ENCODE measurements at places on chromosomes 16 and 17.

DNA sequence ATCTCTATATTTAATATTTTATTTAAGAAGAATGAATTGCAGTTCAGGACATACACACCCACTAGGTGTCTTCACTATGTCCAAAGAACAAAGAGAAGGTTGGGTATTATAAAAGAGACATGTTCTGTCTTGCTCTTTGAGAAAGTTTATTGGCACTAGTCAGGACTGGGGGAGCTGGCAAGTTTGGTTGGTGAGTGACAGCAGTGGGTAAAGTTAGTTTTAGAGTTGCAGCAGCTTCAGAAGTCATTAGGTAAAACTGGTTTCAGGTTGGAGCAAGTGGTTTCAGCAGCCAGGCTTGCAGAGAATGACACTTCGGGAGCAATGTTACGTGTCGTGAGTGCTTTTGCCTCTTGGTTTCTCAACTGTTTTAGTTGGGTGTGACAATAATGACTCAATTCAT, 142.2 kb upstream of the HS3ST3A1 start:
- no peak for DNase-seq

DNA sequence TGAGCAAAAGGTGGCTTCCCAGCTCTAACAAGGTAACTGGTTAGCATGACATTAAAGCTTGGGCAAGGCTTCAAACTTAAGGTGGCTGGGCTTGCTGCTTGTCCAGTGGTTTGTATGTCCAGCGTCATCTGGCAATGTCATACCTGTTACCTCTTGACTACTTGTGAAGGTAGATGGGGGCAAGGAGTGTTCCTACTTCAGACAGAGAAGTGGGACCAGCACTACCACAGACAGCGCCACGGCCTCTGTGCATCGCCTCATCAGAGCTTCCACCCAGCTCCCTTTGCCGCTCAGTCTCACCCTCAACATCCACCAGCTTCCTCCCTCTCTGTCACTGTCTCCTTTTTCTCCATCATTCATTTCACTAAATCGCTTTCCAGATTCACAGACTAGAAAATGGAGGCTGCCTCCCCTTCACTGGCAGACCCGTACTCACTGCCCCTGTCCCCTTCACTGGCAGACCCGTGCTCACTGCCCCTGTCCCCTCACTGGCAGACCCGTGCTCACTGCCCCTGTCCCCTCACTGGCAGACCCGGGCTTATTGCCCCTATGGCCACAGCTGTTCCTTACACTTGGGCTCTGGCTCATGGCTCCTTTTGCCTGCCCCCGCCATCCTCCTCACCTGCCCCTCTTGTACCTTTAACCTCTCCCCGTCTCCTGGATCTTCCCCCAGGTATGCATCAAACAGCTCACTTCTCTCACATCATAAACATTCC, 14.8 kb downstream of the CYB5D2 start:
- no peak for DNase-seq

DNA sequence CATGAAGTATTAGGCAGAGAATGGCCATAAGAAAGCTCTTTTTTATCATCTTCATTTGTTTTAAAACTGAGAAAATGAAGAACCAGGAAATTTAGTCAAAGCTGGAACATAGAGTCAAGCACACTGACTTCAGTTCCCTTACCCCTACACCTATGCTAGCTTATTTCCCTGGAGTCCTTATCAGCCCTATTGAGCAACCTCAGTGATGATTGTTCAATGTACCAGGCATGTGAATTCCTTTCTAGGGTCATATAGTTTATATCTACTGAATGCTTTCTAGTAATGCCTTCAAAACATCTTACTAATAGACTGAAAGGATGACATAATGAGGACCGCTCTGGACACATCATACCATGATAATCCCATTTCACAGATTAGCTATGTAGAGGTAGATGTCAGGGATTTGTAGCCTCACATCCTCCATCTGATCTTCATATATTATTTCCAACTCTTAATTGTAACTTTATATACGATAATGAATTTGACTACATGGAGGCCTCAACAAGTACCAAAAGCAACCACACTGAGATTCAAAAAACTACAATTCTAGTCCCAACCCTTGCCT, 460.4 kb upstream of the DYNLRB2 start:
- no peak for DNase-seq

DNA sequence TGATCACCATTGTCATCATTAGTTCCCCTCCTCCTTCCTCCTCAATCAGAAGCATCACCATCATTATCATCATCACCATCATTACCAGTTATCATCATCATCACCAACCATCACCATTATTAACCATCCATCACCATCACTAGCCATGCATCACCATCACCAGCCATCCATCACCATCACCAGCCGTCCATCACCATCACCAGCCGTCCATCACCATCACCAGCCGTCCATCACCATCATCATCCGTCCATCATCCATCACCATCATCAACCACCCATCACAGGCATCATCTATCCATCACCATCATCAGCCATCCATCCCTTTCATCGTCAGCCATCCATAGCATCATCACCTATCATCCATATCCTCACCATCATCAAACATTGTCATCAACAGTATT, 382.0 kb downstream of the CPPED1 start:
- no peak for DNase-seq

DNA sequence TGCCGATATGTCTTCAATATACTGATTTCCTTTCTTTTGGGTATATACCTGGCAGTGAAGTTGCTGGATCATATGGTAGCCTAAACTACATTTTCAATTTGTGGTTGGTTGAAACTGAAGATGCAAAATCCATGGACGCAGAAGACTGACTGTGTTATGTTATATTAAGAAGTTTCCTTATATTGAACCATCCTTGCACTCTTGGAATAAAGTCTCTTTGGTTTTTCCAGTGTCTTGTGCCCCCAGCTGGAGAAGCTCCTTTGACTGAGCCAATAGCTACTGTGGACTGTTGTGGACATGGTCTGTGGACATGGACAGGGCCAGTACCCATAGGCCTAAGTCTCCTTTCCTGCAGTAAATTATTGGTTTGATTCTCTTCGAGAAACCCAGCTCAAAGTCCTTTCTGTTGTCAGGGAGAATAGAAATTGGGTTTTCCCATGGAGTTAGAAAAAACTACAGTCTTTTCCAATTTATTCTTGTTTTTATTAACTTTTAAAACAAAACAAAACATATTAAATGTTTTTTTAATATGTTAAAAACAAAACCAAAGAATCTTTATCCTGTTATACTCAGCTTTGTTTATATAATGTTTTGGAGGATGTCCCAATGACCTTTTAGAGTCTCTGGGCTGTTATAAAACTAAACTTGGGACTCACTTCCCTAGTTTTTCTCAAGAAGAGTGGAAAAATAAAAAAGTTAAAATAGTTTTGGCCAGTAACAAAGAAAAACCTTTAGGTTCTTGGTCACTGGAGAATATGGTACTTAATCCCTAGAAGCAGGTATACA, 15.2 kb upstream of the IL34 start:
- no peak for DNase-seq

GRCh38 chr17:1995907-1996799, 29.0 kb downstream of the RTN4RL1 start:
- no peak for DNase-seq

- DNase-seq: no peak
These were observed 16.7 kb downstream of the IL34 start for GRCh38 chr16:70662991-70663523.

DNA sequence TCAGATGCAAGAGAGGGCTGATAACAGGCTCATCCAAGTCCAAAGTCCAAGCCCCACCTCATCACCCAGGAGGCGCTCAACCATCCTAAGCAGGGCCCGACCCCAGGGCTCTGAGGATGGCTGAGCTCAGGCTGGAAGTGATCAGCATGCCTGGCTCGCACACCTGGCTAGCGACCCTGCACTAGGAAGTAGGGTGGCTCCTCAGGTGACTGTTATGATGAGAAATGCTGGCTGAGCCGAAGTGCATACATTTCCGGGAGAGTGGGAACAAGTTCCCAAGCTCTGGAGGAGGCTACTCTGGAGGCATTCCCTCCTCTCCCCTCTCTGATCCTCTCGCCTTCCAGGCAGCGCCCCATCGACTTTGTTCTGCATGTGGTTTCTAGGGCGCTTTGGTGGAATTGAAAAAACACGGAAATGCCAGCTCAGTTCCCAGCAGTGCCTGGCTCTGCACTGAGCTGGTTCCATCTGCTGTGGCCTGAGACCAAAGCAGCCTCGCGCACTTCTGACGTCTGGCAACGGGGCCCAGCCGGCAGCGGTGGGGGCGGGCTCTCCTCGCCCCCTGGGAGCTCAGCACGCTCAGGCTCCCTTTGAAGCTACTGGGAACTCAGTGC, 130.3 kb downstream of the IRF8 start:
- peak; percentile 2 for DNase-seq

- peak; percentile 39 for DNase-seq
These were observed 3.4 kb upstream of the ZNF423 start for GRCh38 chr16:49859125-49859811.

- no peak for DNase-seq
These were observed 525 bp downstream of the CD2BP2 start for GRCh38 chr16:30354423-30355143.

DNA sequence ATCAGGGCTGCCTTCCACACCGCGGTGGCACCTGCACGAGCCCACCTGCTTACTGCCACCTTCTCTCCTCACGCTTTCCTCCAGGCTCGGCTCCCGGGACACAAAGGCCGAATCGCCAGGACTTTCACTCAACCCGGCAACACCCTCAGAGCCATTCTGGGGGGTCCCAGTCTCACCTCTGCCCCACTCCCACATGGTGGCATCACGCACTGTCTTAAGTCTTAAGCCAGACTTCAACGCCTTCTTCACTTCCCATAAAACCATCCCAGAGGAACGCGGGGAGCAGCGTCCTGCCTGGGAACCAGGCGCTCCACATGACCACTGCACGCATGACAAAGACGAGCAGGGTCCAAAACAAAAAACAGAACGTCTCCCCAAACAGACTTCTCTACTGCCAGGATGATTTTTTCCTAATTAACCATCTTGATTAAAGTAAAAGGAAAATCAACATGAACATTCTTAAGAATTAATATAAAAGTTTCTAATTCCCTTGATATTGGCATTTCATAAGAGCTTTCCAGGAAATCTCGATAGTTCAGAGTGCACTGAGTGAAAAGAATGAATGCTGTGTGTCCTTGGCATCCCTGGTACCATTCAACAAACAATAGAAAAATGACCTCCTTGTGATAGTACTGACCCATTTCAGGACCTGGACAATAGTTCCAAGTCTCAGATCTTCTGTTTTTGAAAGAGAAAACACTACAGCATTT, 2.6 kb downstream of the CANT1 start:
- DNase-seq: no peak

- no peak for DNase-seq
These were observed 102.7 kb downstream of the SDK2 start for GRCh38 chr17:73541561-73541981.

GRCh38 chr16:86739808-86740207, 161.5 kb downstream of the FOXL1 start:
- DNase-seq: no peak

- no peak for DNase-seq
These were observed 440.2 kb downstream of the KCNJ2 start for GRCh38 chr17:70609566-70609965.

DNA sequence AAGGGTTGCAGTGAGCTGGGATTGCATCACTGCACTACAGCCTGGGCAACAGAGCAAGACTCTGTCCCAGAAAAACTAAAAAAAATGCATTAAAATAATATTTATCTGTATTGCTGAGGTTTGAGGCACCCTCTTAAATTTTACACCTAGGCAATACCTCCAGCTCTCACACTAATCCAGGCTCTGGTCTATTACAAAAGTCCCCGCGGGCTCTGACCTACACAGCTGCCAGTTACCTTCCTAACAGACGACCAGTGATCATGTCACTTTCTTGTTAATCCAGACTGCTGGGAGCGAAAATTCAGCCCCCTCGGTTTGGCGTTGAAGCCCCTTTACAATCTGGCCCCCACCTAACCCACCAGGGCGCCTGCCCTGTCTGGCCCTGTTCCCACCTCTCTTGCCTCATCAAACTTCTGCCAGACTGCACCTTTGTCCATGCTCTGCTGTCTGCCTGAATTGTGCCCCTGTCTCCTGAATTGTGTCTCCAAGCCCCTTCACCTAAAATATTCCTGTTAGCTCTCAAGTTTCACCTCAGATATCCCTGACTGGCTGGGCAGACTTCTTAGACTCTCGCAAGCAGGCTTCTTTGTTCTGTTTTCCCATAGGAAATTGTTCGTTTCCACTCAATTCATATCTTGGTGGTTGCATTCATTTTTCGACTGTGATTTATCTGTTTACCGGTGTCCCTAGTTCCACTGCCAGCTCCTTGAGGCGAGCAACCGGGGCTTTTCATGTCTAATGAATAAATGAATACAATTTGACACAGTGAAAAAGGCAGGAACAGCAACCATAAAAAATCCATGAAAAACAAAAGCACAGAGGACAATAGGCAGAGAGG, 65.9 kb downstream of the PITPNC1 start:
- no peak for DNase-seq

GRCh38 chr17:32141258-32141657, 1.0 kb upstream of the RHOT1 start:
- DNase-seq: peak; percentile 94

DNA sequence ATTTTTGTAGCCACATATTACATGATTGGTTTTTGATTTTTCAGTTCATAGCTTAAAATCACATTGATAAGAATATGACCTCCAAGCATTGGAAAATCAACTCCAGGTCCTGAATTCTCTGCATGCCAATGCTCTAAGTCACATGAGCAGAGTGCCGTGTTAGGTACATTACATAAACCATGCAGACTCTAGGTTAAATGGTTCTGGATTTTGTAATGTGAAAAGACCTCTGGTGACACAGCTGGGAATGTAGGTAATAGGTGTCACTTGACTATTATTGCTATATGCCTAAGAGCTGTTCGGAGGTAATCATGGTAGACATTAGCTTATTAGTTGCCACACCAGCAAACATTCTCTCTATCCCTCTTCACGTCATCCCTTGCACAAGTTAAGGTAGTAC, 231.1 kb upstream of the SALL1 start:
- DNase-seq: no peak

DNA sequence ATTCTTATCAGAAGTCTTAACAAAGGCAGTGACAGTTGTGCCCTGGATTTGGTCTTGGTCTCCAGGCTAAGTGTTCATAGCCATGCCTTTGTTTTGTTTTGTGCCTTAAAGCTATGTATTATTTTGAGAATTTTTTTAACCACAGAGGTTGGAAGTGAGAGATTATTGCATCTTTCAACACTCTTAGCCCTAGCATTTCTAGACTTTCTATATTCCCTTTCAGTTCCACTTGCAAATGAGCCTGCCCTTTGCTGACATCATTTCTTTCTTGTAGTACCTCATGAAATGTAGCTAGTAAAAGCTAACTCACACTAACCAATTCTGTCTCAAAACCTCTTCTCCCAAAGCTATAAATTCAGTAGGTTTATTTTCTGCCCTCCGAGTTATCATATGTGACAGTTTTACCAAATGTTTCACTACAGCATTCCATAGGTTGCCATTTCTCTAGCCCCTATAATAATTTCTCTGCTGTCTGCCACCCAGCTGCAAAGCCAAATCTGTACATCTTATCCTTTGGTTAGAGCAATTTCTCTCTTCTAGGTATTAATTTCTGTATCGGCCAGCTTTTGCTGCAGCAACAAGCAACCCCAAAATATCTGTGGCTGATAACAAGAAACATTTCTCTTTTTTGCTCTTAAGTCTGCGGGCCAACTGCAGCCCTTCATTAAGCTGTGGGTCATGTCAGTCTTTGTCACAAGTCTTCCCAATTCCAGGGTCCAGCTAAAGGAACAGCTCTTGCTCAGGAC, 14.2 kb upstream of the CCL1 start:
- DNase-seq: no peak

- DNase-seq: no peak
These were observed 154.0 kb upstream of the ELAC2 start for GRCh38 chr17:13171790-13172189.

GRCh38 chr17:82239401-82239925, 10.6 kb downstream of the SLC16A3 start:
- no peak for DNase-seq
